ENCODE measurements at places on chromosomes 2 and 18.

DNA sequence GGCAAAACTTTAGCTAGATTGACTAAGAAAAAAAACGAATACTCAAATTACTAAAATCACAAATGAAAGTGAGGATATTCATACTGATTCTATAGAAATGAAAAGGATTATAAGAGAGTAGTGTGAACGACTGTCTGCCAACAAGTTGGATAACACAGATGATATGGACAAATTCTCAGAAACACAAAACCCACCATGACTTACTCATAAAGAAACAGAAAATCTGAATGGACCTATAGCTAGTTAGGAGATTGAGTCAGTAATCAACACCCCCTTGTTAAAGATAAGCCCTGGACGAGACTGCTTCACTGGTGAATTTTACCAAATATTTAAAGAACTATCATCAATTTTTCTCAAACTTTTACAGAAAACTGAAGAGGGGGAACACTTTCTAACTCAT, 108.8 kb upstream of the TMEM200C start:
- DNase-seq, result no peak

- DNase-seq, result no peak
Measured at GRCh38 chr18:59268127-59268720, 5.0 kb downstream of the RAX start.

GRCh38 chr2:214837466-214837865, 28.0 kb upstream of the BARD1 start:
- no peak for DNase-seq

- no peak for DNase-seq
Measured at GRCh38 chr2:202671317-202672035, 36.7 kb downstream of the FAM117B start.

DNA sequence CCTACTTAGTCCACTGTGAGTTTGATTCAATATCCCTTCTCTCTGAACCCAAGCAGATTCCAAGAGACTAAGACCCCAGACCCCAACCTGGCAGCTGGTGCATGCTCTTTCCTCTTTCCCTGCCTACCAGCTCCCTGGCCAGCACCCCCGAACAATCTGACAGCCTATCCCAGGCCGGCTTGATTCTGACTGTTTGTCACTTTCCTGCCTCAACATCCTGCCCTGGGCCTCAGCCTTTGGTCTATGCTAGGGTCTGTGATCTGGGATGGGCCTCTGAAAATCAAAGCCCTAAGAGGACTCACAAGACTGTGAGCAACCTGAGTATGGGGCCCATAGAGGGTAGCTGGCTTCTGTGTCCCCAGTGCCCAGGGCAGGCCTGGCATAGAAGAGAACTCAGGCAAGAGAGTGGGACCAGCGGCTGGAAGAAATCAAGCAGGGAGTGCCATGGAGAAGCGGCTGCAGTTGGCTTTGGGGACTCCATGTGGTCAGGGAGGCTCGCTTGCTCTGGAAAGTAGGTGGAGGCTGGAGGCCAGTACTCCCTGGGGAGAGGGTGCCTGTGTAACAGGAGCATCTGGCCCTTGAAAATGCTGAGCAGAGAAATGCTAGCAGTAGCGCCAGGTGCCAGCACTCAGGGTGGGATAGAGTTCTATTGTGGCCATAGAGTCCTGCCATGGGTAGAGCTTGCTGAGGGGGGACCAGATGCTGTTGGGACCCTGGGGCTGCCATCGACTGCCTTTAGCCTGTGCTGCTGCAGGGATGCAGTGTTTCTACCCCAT, 343.9 kb downstream of the DYSF start:
- no peak for DNase-seq

GRCh38 chr2:228731517-228731916, 539.6 kb downstream of the PID1 start:
- DNase-seq, result no peak

- no peak for DNase-seq
Measured at GRCh38 chr2:23684395-23685176, 242.3 kb downstream of the ATAD2B start.

DNA sequence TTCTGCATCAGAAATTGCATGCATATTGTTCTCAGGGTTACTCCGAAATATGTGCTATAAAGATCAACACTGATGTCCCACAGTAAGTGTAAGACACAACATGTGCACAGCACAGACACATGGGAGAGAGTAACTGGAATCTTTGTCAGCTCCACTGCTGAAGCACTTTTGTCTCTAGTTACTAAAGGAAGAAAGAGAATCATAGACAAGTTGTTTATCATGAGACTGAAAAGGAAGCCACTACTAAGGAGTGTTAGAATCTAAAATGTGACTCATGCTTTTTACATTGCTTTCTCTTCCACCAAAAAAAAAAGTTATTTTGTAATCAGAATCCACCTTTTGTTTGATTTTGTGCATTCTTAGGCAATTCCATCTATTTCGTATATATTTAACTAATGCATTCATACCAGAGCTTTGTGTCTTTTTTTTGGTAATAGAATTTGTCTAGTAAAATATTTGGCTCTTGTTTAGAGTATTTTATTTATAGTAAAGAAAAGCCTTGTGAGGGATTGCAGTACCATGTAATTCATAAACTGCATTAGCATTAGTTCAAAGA, 502.4 kb downstream of the FBXO15 start:
- no peak for DNase-seq

- peak; percentile 19 for DNase-seq
Measured at GRCh38 chr2:84958135-84959059, 12.6 kb upstream of the KCMF1 start.

- no peak for DNase-seq
Measured at GRCh38 chr2:220270481-220271070, 643.1 kb downstream of the SLC4A3 start.

GRCh38 chr2:98091738-98092137, 4.8 kb downstream of the VWA3B start:
- no peak for DNase-seq

DNA sequence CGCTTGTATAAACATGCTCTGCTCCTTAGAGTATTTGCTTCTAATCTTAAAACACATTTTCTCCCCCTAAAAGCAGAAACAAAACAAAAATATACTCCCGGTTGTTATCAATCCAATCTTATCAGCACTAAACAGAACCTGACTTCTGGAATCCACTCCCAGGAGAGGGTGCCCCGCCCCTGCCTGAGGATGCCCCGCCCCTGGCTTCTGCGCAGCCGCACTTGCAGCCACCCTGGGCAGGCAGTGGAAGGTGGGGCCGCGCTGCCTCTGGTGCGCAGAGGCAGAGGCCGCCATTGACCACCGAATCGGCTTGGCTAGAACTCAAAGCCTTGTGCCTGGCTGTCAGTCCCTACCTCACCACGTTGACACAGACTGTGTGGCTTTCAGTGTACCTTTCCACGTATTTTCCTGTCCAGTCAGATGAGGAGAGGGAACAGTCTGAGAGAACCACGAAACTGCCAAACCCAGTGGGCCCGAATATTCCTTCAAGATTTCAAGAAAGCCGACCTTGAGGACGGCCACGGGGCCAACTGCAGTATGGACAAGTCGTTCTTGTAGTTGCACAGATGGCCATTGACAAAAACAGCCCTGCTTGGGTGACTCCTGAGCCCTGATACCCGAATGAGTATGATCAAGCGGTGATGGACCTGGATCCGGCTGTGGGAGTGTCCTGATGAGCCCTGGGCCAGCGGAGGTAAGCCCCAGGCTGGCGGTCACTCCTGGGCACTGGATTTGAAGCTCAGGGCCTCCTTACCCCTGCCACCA, 46.2 kb upstream of the ARHGAP28 start:
- no peak for DNase-seq

GRCh38 chr18:59988098-59988706, 88.4 kb downstream of the PMAIP1 start:
- no peak for DNase-seq

GRCh38 chr2:1588978-1589621, 155.2 kb downstream of the PXDN start:
- no peak for DNase-seq
